ENCODE measurements at places on chromosomes 1 and 21. TPM values are rescaled to one million over a fixed set of nuclear protein-coding genes. Genes with fewer than 3 reads are reported as not detected.

The TMEM61 gene
- 3.4 TPM for total RNA-seq

The TMPRSS3 gene
- total RNA-seq = not detected

The TNFAIP8L2 gene
- 14.1 TPM for total RNA-seq

The FMO2 gene
- 375 TPM for total RNA-seq

The HSD3B2 gene
- total RNA-seq = not detected

The SPATA45 gene
- not detected for total RNA-seq

The GJA5 gene
- 49.7 TPM for total RNA-seq

The MPZL1 gene
- 92.6 TPM for total RNA-seq

The PTGER3 gene
- total RNA-seq = 45.2 TPM

The PALMD gene
- 24.1 TPM for total RNA-seq

The EVI5 gene
- total RNA-seq = 45.9 TPM

The NBPF12 gene
- 14.8 TPM for total RNA-seq

The LRRC8C gene
- total RNA-seq = 15.2 TPM

The AKR7A3 gene
- total RNA-seq = 2.5 TPM

The NR1I3 gene
- total RNA-seq = not detected

GRCh38 chr1:32137111-32137510 is 29.3 kb downstream of the KPNA6 start:
- no peaks in the 10 kb centered on the region for H3K27me3 ChIP-seq
- no peak overlapping the region for H3K4me3 ChIP-seq
- no peak overlapping the region for H3K27ac ChIP-seq
- H3K36me3 ChIP-seq = no peaks in the 10 kb centered on the region
- DNase-seq = no peak

DNA sequence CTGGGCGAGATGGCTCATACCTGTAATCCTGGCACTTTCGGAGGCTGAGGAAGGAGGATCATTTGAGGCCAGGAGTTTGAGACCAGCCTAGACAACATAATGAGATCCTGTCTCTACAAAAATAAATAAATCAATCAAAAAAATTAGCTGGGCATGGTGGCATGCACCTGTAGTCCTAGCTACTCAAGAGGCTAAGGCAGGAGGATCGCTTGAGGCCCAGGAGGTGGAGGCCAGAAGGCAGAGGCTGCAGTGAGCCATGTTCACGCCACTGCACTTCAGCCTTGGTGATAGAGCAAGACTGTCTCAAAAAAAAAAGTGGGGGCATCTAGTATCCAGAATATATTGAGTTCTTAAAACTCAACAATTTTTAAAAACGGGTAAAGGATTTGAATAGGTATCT is 6.0 kb downstream of the TUT4 start:
- H3K27ac ChIP-seq = no peak overlapping the region
- H3K4me3 ChIP-seq = no peak overlapping the region
- DNase-seq = no peak
- peaks cover 3% of the 10 kb centered on the region for H3K36me3 ChIP-seq
- no peaks in the 10 kb centered on the region for H3K27me3 ChIP-seq

GRCh38 chr21:15095326-15095725 is 30.5 kb upstream of the NRIP1 start:
- H3K36me3 ChIP-seq = no peaks in the 10 kb centered on the region
- H3K27me3 ChIP-seq = no peaks in the 10 kb centered on the region
- H3K4me1 ChIP-seq = no peaks in the 10 kb centered on the region
- no peak overlapping the region for H3K27ac ChIP-seq
- H3K4me3 ChIP-seq = no peak overlapping the region

GRCh38 chr21:34132926-34133325 is 59.5 kb downstream of the MRPS6 start:
- H3K4me1 ChIP-seq = peaks cover 63% of the 10 kb centered on the region
- H3K36me3 ChIP-seq = no peaks in the 10 kb centered on the region
- H3K27me3 ChIP-seq = no peaks in the 10 kb centered on the region
- no peak overlapping the region for H3K4me3 ChIP-seq
- no peak for DNase-seq
- peak overlapping the region; percentile 89 for H3K27ac ChIP-seq

DNA sequence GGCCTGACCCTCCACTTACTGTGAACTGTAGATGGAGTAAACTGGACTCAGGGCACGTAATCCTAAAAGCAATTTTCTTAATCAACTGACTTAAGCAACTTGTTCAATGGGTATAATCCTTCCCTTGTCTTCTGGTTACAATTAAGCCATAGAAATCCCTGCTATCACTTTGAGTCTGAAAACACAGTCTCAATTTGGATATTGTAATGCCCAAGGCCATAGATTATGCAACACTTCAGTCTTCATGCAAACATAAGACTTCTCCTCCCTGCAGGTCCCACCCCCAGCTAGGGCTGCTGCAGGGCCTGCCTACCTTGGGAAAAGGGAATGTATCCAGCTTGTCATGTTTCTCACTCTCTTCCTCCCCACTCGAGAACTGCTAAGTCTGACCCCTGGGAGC is 6.2 kb upstream of the SLC5A9 start:
- no peak overlapping the region for H3K27ac ChIP-seq
- DNase-seq = no peak
- H3K4me3 ChIP-seq = no peak overlapping the region
- H3K27me3 ChIP-seq = no peaks in the 10 kb centered on the region
- peaks cover 18% of the 10 kb centered on the region for H3K4me1 ChIP-seq
- no peaks in the 10 kb centered on the region for H3K36me3 ChIP-seq

DNA sequence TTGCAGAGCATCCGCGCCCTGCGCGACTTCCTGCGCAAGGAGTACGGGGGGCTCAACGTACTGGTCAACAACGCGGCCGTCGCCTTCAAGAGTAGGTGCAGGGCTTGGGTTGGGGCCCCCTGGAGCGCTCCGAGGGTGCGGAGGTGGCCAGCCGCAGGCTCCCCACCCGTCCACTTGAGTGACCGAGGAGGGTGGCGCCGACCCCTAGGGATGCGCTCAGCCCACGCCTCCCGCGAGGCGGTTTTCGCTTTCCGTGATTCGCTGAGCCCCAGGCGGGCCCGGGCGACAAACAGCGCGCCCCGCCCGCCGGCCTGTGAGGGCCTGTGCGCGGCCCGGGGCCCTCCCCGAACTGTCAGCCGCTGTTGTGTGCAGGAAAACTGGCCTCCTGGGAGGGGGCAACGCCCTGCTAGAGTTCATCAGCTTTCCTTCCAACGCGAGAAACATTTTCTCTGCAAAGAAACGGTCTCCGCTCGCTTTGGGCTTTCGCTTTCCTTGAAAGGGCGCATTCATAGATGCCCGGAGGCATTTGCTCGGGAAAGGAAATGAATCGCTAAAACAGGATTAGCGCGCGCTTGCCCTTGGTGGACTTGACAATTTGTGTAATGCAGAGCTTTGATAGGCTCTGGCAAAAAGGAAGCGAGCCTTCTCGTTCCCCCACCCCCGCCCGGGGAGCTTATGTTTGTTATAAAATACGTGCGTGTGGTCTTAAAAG is 668 bp downstream of the CBR3 start:
- H3K27ac ChIP-seq = peak overlapping the region; percentile 83
- H3K36me3 ChIP-seq = peaks cover 6% of the 10 kb centered on the region
- DNase-seq = no peak
- peak overlapping the region; percentile 83 for H3K4me3 ChIP-seq
- H3K27me3 ChIP-seq = no peaks in the 10 kb centered on the region

- H3K27me3 ChIP-seq = no peaks in the 10 kb centered on the region
- H3K4me1 ChIP-seq = peaks cover 8% of the 10 kb centered on the region
- no peak for DNase-seq
- H3K27ac ChIP-seq = no peak overlapping the region
Observed at GRCh38 chr1:117616356-117616755, 10.5 kb downstream of the TENT5C start.

GRCh38 chr1:60969971-60970509 is 112.3 kb upstream of the NFIA start:
- no peaks in the 10 kb centered on the region for H3K36me3 ChIP-seq
- no peak for DNase-seq
- peak overlapping the region; percentile 12 for H3K4me3 ChIP-seq

- H3K4me1 ChIP-seq = no peaks in the 10 kb centered on the region
- H3K27me3 ChIP-seq = no peaks in the 10 kb centered on the region
- no peak overlapping the region for H3K27ac ChIP-seq
- H3K4me3 ChIP-seq = no peak overlapping the region
Observed at GRCh38 chr1:240385985-240386978, 225.7 kb downstream of the GREM2 start.

- H3K4me1 ChIP-seq = no peaks in the 10 kb centered on the region
- no peak for DNase-seq
- no peak overlapping the region for H3K4me3 ChIP-seq
- H3K27ac ChIP-seq = no peak overlapping the region
- H3K36me3 ChIP-seq = no peaks in the 10 kb centered on the region
Observed at GRCh38 chr1:168535536-168535935, 8.3 kb downstream of the XCL2 start.

DNA sequence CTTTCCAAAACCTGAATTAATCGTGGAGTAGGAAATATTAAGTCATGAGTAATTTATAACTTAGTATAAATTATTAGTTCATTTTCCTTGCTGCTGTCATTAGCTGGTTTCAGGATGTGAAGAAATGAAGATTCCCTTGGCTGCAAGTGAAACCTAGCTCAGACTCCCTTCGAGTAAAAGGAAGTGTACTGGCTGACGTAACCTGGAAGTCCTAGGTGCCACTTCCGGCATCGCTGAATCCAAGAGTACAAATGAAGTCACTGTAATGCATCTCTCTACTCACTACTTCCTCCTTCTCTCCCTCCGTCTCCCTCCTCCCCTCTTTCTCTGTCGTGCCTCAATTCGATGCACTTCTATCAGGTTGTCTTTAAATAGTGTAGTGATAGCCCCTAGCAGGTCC is 28.8 kb downstream of the ZP4 start:
- no peak overlapping the region for H3K27ac ChIP-seq
- no peak for DNase-seq
- no peaks in the 10 kb centered on the region for H3K4me1 ChIP-seq
- no peak overlapping the region for H3K4me3 ChIP-seq
- peaks cover 5% of the 10 kb centered on the region for H3K27me3 ChIP-seq

- H3K27me3 ChIP-seq = no peaks in the 10 kb centered on the region
- H3K27ac ChIP-seq = no peak overlapping the region
- peaks cover 7% of the 10 kb centered on the region for H3K4me1 ChIP-seq
- no peak overlapping the region for H3K4me3 ChIP-seq
- H3K36me3 ChIP-seq = no peaks in the 10 kb centered on the region
Observed at GRCh38 chr1:70671006-70671405, 259.9 kb downstream of the CTH start.

- peaks cover 5% of the 10 kb centered on the region for H3K4me1 ChIP-seq
- H3K27me3 ChIP-seq = no peaks in the 10 kb centered on the region
- DNase-seq = no peak
- H3K36me3 ChIP-seq = no peaks in the 10 kb centered on the region
- peak within 1 kb of the TSS; percentile 71 for H3K27ac ChIP-seq
Observed at GRCh38 chr21:43864962-43865539, at the start of gene AGPAT3. Gene AGPAT3 (plus strand): TSS chr21:43865223. CDS start chr21:43959682, 94,459 bp downstream.

- no peaks in the 10 kb centered on the region for H3K36me3 ChIP-seq
- H3K27ac ChIP-seq = peak overlapping the region; percentile 44
- H3K4me1 ChIP-seq = peaks cover 14% of the 10 kb centered on the region
- peak overlapping the region; percentile 46 for H3K4me3 ChIP-seq
- no peaks in the 10 kb centered on the region for H3K27me3 ChIP-seq
- DNase-seq = no peak
Observed at GRCh38 chr1:228684607-228685006, 50.7 kb upstream of the RHOU start.

- H3K36me3 ChIP-seq = no peaks in the 10 kb centered on the region
- H3K27me3 ChIP-seq = no peaks in the 10 kb centered on the region
- no peak for DNase-seq
- no peak overlapping the region for H3K4me3 ChIP-seq
- no peak overlapping the region for H3K27ac ChIP-seq
- H3K4me1 ChIP-seq = peaks cover 7% of the 10 kb centered on the region
Observed at GRCh38 chr1:97826820-97827219, 94.0 kb downstream of the DPYD start.

DNA sequence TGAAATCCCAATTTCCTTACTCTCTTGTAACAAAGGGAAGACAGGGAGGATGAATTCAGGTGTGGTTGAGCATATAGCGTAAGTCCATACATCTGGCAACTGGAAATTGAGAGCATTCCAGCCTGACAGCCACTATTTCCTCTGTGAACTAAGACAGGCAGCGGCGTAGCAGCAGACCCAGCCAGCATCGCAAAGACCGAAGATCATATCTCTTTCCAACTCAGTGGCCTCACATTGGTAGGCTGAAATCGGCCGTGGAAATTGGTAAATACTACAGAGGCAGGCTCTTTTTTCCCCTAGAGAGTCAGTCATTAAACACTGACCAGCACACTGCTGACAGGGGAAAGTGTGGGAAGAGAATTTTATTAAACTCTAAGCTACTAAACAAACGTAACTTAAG is 43.4 kb downstream of the TARBP1 start:
- no peak for DNase-seq
- no peaks in the 10 kb centered on the region for H3K4me1 ChIP-seq
- no peaks in the 10 kb centered on the region for H3K36me3 ChIP-seq

GRCh38 chr1:26705788-26706311 is 10.0 kb downstream of the ARID1A start:
- H3K36me3 ChIP-seq = no peaks in the 10 kb centered on the region
- H3K4me3 ChIP-seq = peak overlapping the region; percentile 21
- H3K27ac ChIP-seq = peak overlapping the region; percentile 67
- peaks cover 69% of the 10 kb centered on the region for H3K4me1 ChIP-seq
- DNase-seq = no peak

DNA sequence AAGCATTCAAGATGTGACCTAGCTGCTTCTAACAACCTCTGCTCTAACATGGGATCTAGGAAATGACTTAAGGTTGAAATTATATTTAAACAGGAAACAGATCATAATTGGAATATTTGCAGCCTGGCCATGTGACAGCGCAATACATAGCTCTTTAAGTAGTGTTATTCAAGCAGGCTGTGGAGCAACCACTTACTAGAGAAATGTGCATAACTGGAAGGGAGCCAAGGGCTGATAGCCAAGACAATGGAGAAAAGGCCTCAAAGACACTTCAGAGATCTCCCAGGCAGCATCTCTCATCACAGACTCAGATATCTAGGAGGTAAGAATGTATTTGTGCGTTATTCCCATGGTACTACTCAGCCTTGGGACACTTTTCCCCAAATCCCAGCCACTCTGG is 823.0 kb upstream of the PRMT6 start:
- H3K4me3 ChIP-seq = no peak overlapping the region
- no peak overlapping the region for H3K27ac ChIP-seq
- H3K4me1 ChIP-seq = no peaks in the 10 kb centered on the region

All from thoracic aorta (tissue), 2 donors.